ENCODE measurements at places on chromosomes 5 and 9. TPM values are rescaled to one million over a fixed set of nuclear protein-coding genes. Genes with fewer than 3 reads are reported as not detected.

Gene C5orf22
- 36.4 TPM for total RNA-seq

GRCh38 chr5:80591352-80591751 is 21.3 kb upstream of the ANKRD34B start:
- DNase-seq, result no peak

DNA sequence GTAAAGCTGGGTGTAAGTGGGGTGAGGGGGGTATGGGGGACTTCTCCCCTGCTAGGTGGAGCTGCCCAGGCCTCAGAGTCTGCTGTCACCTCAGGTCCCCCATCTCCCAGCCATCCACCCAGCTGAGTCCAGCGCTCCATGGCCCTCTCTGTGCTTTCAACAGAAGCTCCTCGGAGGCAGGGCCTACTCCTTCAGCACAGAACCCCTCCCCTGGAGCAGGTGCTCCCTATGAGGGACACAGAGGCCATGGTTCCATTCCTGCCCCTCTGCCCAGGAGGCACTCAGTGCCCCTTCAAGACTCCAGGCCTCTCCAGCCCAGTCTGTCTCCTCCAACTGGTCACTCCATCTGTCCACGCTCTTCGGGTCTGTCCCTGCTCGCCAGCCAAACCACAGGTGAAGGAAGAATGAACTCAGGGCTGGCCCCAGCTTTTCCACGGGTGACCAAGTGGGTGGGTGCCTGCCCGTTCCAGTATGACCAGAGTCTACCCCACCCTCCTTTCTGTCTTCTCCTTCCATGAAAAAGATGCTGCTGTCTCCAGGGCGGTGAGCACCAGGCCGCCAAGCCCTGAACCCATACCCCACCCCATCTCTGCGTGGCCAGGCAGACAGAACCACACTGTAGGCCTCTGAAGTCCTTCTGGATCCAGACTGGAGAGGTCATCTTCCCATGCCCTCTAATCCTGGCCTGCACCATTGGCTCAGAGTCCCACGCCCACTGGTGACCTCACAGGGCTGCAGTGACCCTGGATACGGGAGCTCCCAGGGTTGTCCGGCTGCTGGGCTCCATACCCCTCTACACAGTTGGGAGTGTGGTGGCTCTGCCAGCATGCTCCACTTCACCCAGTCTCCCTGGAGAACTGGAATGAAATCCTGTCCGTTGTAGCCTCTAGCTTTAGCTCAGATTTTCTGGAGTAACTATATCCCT is 11.9 kb downstream of the GBGT1 start:
- DNase-seq, result no peak

DNA sequence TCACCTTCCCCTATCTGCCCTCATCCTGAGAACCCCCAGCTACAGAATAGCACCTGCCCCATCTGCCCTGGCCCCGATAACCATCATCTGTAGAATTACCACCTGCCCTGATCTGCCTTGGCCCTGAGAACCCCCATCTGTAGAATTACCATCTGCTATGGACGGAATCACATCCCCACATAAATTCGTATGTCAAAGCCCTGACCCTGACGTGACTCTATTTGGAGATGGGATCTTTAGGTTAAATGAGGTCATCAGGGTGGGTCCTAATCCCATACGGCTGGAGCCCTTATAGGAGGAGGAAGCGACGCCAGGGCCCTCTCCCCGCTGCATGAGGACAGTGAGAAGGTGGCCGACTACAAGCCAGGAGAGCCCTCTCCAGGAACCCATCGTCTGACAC is 32.6 kb downstream of the SARDH start:
- no peak for DNase-seq

Gene KIF12
- total RNA-seq, result 0.31 TPM

DNA sequence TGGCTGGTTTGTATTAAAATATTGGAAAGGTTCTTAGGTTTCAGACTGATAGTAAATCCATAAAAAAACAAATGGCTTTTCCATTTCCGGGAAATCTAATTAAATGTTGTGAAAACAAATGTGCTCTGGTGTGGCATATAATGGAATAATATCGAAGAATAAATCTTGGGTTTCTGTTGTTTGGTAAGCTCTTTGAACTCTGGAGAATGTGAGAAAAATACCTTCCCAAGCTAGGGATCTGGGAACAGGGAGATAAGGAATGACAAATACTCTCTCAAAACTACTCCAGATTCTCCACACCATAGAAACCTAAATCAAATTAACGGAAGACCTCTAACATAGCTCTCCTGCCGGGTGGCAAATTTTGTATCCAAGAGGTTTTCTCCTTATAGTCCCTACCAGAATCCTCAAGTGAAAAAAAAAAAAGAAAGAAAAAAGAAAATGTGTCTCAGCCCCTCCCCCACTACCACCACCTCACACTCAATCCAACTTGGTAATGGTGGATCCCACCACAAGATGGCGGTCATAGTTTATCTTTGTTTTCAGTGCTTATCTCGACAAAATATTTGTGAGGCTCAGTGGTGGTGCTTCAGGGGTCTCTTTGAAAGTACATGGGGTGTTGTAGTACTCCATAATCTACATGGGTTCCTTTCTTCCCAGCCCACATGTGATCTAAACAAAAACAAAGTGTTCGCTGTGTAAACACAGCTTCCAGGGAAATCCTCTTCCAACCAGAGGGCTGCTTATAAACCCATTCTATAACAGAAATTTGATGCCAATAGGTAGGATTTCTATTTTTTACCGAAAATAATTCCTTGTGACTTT is 54.5 kb upstream of the FST start:
- peak; percentile 54 for DNase-seq

GRCh38 chr5:141182248-141182647 is at the start of gene PCDHB16:
PCDHB16 (plus strand) TSS chr5:141182387; CDS start chr5:141182560, 173 bp downstream.
- peak; percentile 65 for DNase-seq

- DNase-seq, result no peak
Measured at GRCh38 chr5:142059304-142059940, 46.6 kb upstream of the GNPDA1 start.

DNA sequence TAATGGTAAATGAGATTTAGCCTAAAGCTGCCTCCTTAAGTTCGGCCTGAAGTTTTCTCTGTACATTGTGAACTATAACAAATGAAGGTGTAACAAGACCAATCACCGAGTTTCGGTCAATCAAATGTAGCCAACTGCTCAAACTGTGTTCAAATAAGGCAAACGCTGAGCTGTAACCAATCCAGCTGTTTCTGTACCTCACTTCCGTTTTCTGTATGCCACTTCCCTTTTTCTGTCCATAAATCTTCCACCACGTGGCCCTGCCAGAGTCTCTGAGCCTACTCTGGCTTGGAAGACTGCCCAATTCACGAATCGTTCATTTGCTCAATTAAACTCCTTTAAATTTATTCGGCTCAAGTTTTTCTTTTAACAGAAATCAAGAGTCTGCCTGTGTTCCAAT is 193.5 kb upstream of the KLF9 start:
- no peak for DNase-seq

Gene PRSS3
- 2.1 TPM for total RNA-seq

DNA sequence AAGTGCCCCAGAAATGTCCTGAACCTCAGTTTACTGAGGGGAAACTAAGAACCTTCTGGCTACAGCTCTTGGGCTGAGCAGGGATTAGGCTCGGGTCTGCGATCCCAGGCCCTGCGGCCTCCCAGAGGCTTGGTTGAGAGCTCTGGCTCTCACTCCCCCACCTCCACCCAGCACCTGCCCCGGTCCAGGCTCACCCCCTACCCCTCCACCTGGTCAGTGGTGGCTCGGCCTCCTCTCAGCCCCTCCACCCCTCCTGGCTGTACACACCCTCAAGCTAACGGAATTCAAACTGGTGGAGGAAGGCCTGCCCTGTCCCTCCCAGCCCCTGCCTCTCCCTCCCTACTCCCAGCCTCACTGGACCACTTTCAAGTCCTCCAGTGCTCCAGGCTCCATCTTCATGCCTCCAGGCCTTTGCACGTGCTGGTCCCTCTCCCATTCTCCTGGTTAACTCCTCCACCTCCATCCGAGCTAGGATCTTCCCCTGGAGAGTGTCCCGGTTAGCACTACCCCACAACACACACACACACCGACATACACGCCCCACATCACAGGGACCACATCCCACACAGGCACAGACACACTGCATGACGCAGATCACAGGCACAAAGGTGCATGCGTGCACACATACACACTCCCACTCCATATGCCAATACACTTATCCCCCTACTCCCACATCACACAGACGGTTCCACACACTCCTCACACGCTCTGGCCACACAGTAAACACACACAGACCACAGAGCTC is 130.9 kb downstream of the C9orf50 start:
- DNase-seq, result no peak

- no peak for DNase-seq
Measured at GRCh38 chr5:115271295-115272050, 8.8 kb upstream of the PGGT1B start.

DNA sequence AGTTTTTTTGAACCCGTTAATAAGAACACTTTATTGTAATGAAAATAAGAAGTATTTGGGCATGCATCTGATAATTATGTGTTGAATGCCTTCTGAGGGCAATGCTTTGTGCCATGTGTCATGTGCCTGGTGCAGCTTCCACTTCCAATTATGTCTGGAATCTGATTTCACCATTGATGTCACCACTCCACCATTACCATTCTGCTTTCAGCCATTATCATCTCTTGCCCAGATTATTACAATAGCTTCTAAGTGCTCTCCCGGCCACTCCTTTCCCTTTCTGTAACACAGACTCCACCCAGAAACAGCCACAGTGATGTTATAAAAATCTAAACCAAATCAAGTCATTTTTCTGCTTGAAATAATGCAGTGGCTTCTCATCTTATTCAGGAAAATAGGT is 171.7 kb downstream of the C9orf152 start:
- no peak for DNase-seq

GRCh38 chr5:115439042-115439441 is 105.5 kb downstream of the FEM1C start:
- no peak for DNase-seq

GRCh38 chr5:67451640-67452279 is 255.2 kb upstream of the CD180 start:
- DNase-seq, result no peak

- no peak for DNase-seq
Measured at GRCh38 chr5:56465769-56466135, 232.6 kb upstream of the ANKRD55 start.

DNA sequence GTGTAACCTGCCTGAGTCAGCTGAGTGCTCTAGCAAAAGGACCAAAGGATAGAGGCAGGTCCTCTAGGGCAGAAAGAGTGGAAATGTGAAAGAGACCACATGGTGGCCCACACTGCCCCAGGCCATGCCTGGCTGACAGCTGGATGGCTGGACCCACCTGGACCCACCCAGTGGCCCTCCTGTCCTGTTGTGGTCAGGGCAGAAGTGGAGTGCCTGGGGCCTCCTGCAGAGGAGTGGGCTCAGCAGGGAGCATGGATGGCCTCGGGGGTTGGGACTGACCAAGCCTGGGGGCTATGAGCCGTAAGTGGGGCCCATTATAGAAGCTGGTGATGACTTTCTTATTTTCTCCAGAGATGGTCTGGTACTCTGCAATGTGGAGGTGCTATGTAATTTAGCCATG is 55.7 kb upstream of the FAM120AOS start:
- no peak for DNase-seq

DNA sequence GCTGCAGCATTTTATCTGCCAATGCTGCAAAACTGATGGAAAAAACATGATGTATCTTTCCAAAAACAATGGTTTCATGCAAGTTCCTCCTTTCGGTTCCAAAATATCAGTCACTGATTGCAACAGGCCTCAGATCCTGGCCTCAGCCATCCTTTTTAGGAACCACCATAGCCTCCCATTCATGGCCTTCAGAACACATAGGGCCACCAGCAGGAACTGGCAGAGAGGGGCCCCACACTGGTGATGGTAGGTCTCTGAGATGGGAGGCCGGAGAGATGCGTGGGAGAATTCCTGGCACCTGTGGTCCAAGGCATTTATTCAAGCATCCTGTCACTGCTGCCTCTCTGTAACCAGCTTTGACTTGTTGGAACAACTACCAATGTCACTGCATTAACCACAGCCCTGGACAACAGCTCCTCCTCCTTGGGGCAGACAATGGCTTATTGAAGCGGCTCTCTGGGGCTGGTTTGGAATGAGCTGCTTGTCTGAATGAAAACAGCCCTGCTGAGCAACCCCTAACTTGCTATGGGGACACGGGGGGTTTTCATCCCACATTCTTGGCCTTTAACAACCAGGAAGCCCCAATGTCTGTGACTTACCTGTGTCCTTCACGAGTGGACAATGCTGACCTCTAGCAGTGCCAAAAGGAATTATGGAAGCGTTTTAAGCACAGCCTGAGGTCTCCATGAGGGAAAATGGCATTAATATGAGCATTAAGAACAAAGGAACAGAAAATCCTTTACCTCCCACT is 108.1 kb downstream of the LHFPL2 start:
- peak; percentile 33 for DNase-seq

GRCh38 chr5:169993485-169993790 is 13.1 kb upstream of the INSYN2B start:
- DNase-seq, result peak; percentile 55

- no peak for DNase-seq
Measured at GRCh38 chr5:138095100-138095907, 11.5 kb downstream of the WNT8A start.

DNA sequence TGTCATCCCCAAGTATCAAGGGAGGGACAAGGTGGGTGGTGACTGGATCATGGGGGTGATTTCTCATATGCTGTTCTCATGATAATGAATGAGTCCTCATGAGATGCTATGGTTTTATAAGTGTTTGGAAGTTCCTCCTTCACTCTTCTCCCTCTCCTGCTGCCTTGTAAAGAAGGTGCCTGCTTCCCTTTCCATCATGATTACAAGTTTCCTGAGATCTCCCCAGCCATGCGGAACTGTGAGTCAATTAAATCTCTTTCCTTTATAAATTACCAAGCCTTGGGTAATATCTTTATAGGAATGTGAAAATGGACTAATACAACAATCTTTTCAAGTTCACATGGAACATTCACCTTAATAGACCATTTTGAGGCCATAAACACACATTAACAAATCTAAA is 21.5 kb upstream of the DOCK2 start:
- no peak for DNase-seq

DNA sequence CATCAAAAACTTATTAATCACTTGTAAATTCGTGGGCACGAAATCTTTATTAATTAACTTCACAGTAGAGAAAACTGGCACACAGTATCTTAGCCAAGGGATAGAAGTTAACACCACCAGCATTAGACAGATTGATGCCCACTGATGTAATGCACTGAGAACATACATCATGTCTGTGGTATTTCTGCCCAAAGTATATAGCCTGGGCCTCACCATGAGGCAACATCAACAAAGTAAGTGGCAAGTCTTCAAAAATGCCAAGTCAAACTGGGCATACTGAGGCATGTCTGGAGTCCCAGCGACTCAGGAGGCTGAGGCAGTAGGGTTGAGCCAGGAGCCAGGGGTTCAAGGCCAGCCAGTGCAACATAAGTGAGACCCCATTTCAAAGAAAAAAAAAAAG is 79.5 kb downstream of the GLIS3 start:
- DNase-seq, result no peak

DNA sequence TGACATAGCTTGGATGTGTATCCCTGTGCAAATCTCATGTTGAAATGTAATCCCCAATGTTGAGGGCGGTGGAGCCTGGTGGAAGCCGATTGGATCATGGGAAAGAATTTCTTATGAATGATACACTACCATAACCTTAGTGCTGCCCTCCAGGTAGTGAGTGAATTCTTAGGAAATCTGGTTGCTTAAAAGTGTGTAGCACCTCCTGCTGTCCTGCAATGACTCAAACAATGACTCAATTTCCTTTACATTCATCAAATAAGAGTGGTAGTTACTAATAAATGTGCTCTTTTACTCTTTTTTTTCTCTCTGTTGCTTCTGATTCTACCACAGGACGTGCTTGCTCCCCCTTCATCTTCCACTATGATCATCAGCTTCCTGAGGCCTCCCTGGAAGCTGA is 1696.0 kb upstream of the CDH9 start:
- DNase-seq, result no peak

- DNase-seq, result no peak
Measured at GRCh38 chr5:65914641-65915196, 11.7 kb upstream of the ERBIN start.

GRCh38 chr5:1445689-1446601 is 705 bp upstream of the SLC6A3 start:
- no peak for DNase-seq
